ENCODE measurements at places on chromosomes 12 and 14.

- no peak for DNase-seq
Observed at GRCh38 chr12:15996254-15996653, 85.1 kb downstream of the DERA start.

DNA sequence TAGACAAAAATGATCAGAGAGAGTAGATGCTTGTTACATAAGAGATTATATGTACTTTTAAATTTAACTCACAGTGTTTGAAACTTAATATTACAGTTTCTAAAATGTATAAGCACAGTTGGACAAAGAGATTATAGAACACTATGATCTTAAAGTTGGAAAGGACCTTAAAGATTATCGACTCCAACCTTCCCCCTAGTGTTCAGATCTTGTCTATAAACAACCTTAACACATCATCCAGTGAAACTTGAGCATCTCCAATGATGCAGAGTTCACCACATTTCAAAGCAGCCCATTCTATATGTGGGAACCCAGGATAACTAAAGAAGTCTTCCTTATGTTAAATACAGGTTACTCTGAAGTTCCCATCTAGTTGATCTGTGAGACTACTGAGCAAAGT lies 480.8 kb downstream of the RMST start:
- DNase-seq, result no peak

DNA sequence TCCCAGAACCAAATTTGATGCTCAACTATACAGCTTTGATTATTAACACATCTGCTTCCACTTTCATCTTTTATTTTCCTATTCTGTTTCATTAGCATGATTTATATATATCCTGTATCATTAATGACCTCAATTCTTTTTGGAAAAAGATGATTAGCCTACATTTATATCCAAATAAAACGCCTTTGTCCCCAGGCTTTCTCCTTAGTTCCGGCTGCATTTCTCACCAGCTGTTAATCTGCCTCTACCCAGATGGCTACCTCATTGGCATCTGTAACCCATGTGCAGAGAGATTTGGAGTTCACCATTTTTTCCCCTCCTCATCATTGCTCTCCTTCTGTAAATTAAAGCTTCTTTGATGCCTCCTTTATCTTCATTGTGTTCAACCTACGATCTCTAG lies 336.8 kb upstream of the RGS6 start:
- no peak for DNase-seq

DNA sequence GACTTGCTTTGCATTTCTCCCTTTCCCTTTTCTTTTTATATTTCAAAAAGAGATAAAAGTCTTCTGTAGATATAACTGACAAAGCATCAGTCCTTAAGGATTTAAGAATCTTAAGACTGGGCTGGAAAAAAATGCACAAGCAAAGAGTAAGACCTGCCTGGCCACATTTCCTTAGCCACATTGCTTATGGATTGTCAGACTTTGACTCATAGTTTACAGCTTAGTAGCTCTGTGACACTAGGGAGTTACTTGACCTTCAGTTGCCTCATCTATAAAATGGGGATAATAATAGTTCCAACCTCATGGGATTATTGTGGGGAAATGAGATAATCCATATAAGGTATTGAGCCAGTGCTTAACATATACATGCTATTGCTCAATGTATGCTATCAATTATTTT lies 66.4 kb upstream of the STK38L start:
- no peak for DNase-seq

DNA sequence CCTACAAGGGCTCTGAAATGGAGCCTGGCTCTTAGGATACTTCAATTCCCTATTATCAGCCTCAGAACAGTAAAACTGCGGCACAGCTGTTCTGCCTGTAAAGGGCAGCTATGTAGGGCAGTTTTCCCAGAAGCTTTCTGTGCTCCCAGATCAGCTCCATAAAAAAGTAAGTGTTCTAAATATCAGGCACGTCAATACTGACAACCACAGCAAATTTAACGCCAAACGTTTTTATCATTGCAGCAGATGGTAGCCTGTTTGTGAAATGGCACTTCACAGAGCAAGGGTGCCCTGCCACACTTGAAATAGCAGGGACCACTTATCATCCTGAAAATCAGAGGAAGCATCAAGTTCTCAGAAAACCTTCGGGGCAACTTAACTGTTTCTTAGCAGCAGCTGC lies 54.8 kb upstream of the PTHLH start:
- DNase-seq, result no peak

DNA sequence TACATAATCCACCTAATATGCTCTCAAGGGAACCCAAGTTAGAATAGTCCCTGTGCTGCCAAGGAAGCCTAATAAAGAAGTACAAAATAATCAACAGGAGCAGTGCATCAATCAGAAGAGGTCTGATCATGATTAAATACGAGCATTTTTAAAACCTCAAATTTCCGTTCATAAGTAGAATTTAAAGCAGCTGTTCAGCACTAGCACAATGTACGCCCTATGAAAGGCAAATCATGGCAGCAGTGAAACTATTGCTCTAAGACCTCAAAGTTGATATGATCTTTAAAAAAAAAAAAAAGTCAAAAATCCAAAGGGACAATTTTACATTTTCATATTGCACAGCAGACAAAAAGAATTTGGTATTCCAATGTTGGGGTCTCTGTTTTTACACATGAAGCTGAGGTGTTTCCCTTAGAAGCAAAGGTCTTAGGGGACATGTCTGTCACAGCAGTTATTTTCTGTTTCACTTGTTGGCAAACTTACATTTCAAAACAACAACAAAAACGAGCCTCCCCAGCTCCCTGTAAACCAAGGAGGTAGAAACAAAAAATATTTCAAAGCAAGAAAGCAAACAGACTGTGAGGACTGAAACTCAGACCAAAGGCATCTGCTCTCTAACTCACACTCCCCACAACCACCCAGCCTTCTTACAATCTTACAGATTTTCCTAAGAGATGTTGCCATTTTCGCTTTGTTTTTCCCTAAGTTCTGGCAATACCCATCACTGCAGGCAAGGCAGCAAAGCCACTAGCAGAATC lies 28.2 kb downstream of the SOX5 start:
- DNase-seq, result no peak

DNA sequence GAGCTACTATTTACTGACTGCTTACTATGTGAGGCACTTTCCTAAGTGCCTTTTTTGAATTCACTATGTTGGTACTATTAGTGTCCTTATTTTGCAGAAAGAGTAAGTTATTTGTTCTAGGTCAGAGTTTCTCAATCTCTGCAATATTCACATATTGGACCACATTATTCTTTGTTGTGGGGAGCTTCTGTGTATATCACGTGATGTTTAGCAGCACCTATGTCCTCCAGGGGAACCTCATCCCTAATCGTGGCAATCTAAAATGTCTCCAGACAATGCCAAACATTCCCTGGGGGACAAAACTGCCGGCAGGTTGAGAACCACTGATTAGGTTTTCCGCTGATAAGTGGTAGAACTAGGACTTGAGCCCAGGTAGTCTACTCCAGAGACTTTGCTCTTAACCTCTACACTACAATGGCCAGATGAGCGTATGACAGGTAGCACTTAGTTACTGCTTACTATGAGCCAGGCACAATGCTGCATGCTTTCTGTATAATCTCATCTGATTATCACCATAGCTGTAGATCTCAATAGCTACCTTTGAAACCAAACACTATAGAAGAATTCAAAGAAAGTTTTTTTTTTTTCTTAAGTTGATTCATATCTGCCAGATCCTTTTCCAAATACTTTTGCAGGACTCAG lies 38.9 kb downstream of the NELL2 start:
- no peak for DNase-seq

DNA sequence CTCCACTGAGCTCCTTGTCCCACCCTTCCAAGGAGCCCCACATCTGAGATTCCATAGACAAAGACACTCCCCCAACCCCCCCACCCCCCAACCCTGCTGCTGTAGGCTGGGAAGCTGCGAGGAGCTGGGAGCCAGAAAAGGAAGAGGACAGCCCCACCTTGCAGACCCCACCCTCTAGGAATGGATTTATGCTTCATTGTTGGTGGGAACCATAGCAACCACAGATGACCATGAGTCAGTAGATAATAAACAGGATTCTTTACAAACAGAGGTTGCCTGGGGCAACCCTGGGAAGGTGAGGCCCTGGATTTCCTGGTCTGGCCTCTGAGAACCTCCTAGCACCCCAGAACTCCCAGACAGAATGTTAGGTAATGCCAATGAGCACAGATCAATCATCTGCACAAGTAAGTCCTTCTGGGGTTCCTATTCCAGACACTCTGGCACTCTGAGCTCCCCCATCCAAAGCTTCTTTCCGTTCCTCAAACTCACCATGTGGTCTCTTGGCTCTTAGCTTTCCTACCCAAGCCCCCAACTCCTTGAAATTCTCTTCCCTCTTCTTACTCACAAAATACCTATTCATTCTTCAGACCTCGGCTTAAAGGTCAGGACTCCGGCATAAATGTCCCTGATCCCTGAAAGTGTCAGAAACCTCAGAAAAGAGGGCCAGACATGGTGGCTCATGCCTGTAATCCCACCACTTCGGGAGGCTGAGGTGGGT lies 15.2 kb upstream of the PLEKHG6 start:
- DNase-seq, result no peak

GRCh38 chr12:42372154-42372791 lies 46.3 kb downstream of the PPHLN1 start:
- peak; percentile 21 for DNase-seq

DNA sequence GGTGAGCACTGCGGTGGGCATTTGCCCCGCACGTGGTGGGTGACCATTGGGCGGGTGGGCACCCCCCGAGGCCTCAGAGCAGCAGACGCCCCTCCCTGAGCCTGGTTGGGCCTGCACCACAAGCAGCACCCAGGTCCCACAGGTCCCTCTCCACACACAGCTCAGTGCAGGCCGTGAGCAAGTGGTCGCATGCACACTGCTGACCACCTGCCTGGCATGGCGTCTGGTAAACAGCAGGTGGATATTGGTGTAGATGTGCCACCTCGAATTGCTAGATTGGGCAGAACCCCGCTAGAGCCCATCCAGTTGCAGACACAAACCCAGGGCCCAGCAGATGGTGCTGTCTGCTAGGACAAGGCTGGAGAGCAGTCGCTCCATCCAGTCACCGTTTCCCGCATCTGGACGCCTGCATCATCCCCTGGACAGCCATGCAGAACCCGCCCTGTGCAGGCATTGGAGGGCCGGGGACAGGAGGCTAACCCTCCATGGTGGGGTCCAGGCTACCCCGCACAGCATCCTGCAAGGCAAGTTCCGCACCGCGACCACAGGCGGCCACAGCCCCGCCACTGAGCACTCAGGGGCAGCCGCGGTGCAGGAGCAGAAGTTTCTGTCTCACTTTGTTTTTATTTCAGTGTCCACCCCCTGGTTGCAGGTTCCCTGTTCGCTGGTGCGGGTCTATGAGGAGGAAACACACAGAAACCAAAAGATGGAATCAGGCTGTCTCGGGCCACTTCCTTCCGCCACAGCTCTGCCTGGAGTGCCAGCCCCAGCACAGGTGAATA lies 45.6 kb upstream of the RIMBP2 start:
- DNase-seq, result peak; percentile 35

- DNase-seq, result no peak
Observed at GRCh38 chr14:23896609-23897153, 56.9 kb upstream of the DHRS4 start.

- DNase-seq, result no peak
Observed at GRCh38 chr14:78737601-78738000, 567.4 kb downstream of the NRXN3 start.

- no peak for DNase-seq
Observed at GRCh38 chr12:92105676-92106075, 40.0 kb downstream of the BTG1 start.

GRCh38 chr14:65287264-65288131 lies 125.0 kb upstream of the FUT8 start:
- no peak for DNase-seq

GRCh38 chr14:34036319-34036766 lies 85.5 kb upstream of the EGLN3 start:
- no peak for DNase-seq

DNA sequence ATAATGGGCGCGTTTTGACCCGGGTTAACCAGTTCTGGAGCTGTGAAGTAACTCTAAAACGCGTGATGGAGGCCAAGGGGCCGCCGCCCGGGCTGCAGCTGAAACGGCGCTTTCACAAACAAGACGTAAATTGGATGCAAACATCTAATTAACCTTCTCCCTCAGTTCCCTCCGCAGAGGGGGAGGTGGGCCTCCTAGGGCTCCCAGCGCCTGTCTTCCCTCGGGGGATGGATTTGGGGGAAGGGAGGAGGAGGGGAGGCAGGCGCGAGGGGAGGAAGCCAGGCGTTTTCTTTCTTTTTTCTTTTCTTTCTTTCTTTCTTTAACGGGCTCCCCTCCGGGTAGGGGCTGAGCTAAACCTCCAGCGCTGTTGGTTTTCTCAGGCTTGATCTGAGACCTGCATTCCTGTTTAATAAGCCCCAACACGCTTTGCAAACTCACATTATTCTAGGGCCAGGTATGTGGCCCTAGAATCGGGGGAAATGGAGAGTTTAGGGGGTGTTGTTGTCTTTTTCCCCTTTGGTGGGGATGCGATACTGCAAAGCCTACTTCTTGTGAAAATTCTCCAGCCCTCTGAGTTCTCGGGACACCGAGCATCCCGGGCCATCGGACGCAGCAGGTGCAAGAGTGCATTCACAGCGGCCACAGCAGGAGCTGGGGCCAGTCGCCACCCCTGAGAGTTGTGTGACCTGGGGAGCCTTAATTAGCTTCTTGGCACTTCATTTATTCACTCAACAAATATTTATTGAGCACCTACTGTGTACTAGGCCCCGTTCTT lies 43.6 kb upstream of the LHX5 start:
- DNase-seq, result no peak

- DNase-seq, result no peak
Observed at GRCh38 chr14:100523131-100523842, 63.9 kb downstream of the BEGAIN start.

GRCh38 chr14:101058571-101058970 lies 155.0 kb upstream of the RTL1 start:
- no peak for DNase-seq

DNA sequence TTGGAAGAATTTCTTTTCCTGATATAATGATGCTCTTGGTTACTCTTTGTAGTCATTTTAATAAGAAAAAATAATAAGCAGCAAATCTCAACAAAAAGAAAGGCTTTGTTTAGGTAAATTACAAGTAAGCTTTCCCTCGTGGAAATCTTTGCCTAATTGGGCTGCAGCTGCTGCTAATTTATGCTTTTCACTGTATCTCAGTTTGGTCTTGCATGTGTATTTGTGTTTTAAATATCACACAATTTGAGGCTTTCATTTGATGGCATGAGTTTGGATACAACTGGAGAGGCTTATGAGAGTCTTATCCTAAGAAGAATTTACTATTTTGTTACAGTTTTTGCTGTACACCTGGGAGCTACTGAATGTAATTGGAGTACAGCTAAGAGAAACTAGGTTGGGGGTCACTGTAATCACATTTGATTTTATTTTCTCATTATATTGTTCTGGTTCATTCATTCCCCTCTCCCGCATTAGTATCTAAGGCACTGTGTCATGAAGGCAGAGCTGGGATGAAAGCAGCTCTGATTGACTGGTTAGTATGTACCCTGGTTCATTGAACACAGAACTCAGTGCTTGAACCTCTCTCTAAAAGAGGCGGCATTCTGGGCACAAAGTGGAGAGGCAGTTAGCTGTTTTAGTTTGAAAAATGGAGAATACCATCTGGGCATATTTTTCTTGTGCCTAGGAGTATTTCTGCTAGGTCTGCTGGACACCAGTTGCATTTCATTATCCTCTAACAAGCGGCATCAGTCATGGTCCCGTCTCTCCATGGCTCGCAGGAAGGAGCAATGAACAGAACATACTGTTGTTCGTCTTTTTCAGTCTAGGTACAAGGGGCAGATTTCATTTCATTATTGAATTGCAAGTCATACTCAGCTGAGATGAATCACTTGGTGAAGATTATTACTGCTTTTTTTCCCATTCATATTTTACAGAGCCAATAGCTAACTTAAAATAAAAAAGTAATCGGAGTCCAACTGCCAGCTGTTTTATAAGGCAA lies 118.0 kb upstream of the TMEM260 start:
- DNase-seq, result no peak
